ENCODE measurements at places on chromosomes 7 and 10. TPM values are rescaled to one million over a fixed set of nuclear protein-coding genes. Genes with fewer than 3 reads are reported as not detected.

C10orf120 gene
- total RNA-seq = not detected

OPN1SW gene
- total RNA-seq = not detected

CAV1 gene
- 0.25 TPM for total RNA-seq

DNA sequence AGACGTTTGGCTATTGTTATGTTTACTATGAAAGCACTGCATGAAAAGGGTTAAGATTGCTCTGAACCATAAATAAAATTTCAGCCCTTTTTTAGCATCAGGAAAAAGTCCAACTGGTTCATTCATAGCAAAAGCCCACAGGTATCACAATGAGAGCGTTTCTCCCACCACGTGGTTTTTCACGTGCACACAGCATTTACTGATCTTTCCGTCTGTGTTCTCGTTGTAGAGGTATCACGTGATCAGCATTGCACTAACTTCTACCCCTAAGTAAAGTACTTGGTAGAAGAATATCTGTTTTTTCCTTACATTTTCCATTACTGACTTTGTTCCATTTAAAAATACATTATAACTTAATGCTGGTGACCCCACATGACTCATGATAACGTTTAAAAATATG lies 17.8 kb upstream of the CCDC3 start:
- peak; percentile 25 for DNase-seq

- DNase-seq = peak; percentile 6
Observed at GRCh38 chr7:29146057-29146706, at the start of gene CPVL. Gene CPVL (minus strand): TSS chr7:29146537. CDS start chr7:29121061, 25,476 bp downstream.

C10orf88 gene
- total RNA-seq = 8.6 TPM
